ENCODE measurements at places on chromosomes 2 and 18.

- peak; percentile 91 for DNase-seq
These were observed 8.7 kb downstream of the FAM178B start for GRCh38 chr2:96977631-96978195.

GRCh38 chr2:172667581-172668325 is 67.9 kb upstream of the RAPGEF4 start:
- peak; percentile 17 for DNase-seq

GRCh38 chr2:23843051-23843976 is 83.6 kb downstream of the ATAD2B start:
- DNase-seq, result no peak

- no peak for DNase-seq
These were observed 18.2 kb downstream of the CYBRD1 start for GRCh38 chr2:171540437-171540836.

GRCh38 chr2:8296306-8296705 is 385.6 kb upstream of the ID2 start:
- no peak for DNase-seq

Measured in RCC 7860 (cell line).